ENCODE measurements at places on chromosomes 1 and 21.
A peak's percentile ranks its signal among the peaks of the same experiment; 100 is the strongest.

GRCh38 chr1:105914403-105914802, 1142.1 kb upstream of the PRMT6 start:
- DNase-seq, result no peak

- no peak for DNase-seq
These were observed 375.9 kb downstream of the DSCAM start for GRCh38 chr21:40471103-40471502.

DNA sequence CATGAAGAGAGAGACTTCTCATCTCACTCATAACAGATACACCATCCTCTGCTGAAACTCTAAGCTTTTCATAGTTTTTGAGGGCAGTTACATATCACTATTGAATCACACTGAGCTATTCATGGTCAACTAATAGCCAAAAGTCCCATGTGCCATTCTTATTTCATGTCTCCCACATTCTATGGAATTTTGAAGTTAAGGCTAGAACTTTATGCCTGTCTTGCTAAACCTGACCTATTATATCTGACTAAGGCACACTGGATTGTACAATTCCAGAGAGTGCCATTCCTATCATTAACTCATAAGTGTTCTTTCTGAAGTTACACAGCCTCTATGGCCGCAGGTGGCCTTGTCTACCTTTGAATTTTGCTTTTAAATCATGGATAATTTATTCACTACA, 254.3 kb downstream of the PTPRC start:
- DNase-seq, result no peak

DNA sequence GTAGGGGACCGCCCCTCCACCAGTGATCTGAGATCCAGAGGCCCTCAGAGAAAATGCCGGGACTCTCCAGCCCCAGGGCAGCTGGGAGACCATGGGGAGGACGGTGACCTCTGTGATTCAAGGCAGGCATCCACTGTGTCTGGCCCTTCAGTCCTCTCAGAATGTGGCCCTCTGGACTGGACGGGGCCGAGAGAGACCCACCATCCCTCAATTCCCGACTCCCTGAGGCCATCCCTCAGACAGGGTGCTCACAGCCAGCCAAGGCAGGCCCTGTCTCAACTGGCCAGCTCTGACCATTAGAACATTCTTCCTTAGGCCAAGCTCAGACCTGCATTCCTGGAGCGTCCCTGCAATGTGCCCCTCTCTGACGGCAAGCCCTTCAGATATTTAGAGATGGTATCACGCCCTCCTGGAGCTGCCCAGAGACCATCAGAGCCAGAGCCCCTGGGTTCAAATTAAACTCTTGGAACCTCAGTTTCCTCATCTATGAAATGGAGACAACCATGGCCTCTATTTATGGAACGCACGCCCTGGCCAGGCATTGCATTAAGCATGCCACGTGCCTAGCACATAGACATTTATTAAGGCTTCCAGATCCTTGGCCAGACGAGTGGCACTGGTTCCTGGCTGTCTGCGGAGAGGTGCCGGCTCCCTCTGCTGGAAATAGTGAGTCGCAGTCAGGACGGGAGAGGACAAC, 9.6 kb upstream of the EPS8L3 start:
- DNase-seq, result peak; percentile 82

DNA sequence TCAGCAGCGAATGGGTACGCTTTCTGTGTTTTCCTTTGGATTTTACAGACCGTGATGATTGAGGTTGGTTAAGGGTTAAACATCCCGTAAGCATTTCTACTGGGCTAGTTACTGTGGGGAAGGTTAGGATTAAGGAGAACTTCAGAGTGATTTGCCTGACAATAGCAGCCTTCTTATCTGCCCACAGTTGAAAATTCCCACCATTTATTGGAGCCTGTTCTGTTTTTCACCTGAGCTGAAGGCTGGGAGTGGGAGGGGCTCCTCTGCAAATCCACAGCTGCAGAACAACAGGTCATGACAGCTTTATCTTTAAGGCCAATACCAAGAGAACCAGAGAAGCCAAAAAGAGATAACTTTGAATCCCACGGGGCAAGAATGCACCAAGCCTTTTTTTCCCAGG, 168.6 kb downstream of the KAZN start:
- no peak for DNase-seq

- DNase-seq, result no peak
These were observed 77.4 kb upstream of the BACH1 start for GRCh38 chr21:29221253-29221744.

GRCh38 chr21:26115305-26115704, 55.3 kb downstream of the APP start:
- DNase-seq, result no peak

GRCh38 chr1:211518330-211519289, 26.6 kb upstream of the RD3 start:
- DNase-seq, result no peak

- DNase-seq, result no peak
These were observed 1.6 kb downstream of the SLC19A2 start for GRCh38 chr1:169484101-169484500.

- DNase-seq, result no peak
These were observed 33.2 kb upstream of the ENO1 start for GRCh38 chr1:8911416-8912309.

DNA sequence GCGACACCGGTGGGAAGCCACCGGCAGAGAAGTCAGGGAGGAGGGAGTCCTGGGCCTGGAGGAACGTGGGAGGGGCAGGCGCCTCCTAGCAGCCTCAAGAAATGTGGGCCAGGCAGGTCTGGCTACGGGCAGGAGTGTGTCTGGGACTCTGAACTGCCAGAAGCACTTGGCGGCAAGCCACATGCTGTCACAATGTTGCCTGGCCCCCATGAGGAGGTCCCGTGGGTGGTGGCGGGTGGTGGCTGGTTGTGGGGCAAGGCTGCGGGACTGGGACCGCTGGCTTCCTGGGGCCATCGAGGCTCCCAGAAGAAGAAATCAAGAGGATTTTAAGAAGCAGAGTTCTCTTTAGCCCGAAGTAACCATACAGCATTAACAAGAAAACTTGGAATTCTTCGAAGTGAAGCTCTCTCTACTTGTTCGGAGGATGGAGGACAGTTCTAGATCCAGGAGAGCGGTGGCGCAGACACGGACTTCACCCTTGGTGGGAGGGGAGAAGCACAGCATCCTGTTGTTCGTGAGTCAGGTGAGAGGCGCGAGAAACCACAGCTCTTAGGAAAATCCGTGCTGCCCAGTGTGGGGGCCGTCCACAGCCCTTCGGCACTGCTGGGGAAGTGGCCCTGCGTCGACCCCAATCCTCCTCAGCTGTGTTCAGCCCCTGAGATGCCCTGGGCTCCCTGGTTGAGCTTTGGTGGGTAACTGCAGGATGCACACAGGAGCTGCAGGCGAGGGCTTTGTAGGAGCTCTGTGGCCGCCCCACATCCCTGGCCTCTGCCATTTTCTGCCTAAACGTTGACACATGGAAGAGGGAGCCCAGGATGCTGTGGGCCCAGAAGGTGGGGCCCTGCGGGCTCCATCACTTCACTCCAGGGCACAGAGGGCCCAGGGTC, 12.4 kb downstream of the SKI start:
- DNase-seq, result no peak

DNA sequence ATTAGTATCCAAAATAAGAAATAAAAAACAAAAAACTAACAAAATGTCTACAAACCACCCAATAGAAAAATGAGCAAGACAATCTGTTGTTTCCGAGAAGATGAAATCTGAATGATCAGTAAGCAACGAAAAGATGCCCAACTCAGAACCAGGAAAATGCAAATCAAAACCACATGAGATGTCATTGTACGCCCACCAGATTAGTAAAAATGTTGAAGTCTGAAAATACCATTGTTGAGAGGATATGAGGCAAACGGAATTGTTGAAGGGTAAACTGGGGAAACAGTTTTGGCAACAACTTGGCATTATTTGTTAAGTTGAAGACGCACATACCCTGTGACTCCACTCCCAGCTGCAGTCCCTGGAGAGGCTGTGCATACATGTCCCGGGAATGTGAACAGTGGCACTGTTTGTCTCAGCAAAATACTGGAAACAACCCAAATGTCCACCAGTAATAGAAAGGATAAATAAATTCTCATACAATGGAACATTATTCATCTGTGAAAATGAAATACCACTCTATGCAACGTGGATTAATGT, 10.6 kb downstream of the ZBTB17 start:
- no peak for DNase-seq

DNA sequence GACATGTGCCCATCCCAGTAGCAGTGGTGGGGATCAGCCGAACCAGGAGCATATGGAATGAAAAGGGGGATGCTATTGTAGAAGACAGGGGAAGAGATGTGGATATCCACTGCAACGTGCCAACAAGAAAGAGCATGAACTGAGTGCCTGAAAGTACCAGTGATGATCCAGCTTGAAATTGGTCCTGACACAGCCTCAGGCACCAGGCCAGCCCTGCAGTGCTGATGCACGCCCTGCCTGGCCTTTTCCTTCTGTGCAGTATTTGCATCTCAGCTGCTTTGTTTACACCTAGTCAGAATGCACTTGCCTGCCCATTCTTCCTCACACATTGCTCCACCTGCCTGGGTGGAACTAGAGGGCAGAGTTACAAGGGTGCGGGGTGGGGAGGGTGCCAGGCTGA, 50.3 kb upstream of the ARTN start:
- no peak for DNase-seq

Data from activated CD4-positive, alpha-beta T cell treated with anti-CD3 and anti-CD28 coated beads, Interleukin-2, amount 10 ng/mL, durations not matched to agents 7 days and 5 days (primary cell).